Hepatocyte (in vitro differentiated cells): ENCODE measurements at places on chromosomes 13 and 19. TPM values are rescaled to one million over a fixed set of nuclear protein-coding genes. Genes with fewer than 3 reads are reported as not detected.

KLF2 gene
- total RNA-seq, result 3.0 and 4.5 TPM in 2 replicates

DNA sequence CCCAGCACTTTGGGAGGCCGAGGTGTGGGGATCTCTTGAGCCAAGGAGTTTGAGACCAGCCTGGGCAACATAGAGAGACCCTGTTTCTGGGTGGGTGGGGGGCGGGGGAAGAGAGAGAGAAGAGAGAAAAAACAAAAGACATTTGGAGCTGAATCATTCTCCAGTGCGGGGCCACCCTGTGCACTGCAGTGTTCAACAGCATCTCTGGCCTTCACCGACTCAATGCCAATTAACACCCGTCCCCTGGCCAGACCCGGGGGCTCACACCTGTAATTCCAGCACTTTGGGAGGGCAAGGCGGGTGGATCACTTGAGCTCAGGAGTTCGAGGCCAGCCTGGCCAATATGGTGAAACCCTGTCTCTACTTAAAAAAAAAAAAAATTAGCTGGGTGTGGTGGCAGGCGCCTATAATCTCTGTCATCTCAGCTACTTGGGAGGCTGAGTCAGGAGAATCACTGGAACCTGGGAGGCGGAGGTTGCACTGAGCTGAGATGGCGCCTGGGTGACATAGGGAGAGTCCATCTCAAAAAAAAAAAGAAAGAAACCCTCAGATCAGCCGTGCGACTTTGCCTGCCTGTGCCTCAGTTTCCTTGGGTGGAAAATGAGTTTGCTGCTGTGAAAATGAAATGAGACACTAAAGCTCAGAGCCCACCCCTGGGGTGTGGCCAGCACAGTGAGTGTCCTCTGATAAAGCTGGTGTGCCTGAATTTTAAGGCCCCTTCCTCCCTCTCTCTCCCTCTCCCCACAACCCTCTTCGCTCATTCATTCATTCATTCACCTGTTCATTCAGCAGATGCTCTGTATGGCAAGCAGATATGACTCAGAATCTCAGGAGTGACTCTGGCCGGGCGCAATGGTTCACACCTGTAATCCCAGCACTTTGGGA lies 6.4 kb downstream of the KLF2 start:
- no peak for DNase-seq

DNA sequence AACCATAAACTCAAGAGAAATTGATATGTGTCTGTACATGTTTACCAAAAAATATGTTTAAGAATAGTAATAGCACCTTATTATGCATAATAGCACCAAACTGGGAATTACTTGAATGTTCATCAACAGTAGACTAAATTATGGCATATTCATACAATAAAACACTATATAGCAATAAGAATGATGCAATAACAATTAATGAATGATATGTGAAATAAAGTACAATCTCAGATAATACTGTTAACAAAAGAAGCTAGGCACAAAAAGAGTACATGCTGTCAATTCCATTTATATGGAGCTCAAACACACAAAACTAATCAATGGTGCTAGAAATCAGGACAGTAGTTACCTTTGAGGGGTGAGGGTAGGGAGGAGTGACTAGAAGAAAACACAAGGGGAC lies 36.3 kb downstream of the ZC3H13 start:
- DNase-seq, result no peak

- DNase-seq, result peak; percentile 86
Measured at GRCh38 chr19:11848594-11849469, at the start of gene ZNF439. TSS of gene ZNF439 (plus strand) at chr19:11848726. CDS start at chr19:11848868, 142 bp downstream.
